ENCODE measurements at places on chromosomes 7 and 10.

DNA sequence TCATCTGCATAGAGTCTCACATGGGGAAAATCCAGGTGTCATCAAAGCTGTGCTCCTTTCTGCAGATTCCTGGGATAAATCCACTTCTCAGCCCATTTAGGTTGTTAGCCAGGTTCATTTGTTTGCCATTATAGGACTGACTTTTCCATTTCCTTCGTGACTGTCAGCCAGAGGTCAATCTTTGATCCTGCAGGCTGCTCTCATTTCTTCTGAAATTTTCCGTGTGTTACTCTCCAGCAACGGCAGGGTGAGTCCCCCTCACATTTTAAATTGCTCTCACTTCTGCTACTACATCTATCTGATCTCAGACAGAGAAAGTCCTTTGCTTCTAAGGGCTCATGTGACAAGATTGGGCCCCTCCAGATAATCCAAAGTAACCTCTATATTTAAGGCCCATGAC, 150.7 kb upstream of the BET1 start:
- DNase-seq, result no peak

GRCh38 chr10:116779076-116779687, 36.8 kb upstream of the HSPA12A start:
- no peak for DNase-seq

DNA sequence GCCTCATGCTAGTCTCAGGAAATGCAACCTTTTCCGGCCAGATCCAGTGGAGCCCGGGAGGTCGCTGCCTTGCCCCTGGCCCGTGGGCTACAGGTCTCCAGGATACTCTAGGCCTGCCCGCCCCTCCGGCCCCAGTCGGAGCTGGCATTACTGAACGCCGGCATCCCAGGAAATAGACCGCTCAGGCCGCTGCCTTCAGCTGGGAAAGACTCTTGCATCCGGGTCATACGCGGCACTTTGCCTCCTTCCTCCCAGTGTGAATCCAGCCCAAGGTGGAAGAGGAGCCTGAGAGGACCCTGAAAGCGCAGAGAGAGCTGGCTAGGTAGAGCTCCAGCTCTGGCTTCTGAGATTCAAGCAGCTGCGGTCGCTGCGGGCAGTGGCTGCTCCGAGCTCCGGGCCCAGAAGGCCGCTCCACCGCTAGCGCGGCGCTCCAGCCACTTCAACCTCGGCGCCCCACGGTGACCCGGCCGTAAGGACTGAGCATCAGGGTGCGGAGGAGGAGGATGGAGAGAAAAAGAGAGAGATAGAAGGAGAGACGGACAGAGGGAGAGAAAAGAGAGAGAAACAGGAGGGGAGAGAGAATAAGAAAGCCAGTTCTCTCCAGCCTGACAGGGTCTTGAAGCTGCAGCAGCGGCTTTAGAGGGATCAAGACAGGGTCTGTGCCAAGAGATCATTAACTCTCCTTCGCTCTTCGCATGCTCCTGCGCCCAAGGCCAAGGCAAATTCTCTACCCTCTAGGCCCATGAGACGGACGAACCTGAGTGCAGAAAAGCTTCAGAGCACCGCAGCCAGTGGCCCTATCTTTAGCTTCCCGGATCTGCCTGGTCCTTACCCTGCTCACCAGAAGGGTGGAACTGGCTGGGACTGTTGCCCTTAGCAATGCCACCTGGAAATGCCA, 1.8 kb upstream of the HOXA10 start:
- DNase-seq, result no peak

GRCh38 chr7:149772956-149773434, 393 bp downstream of the ZNF467 start:
- no peak for DNase-seq

- DNase-seq, result no peak
Measured at GRCh38 chr7:48563334-48563733, 361.0 kb upstream of the CDC14C start.

GRCh38 chr10:4652111-4653010, 173.6 kb upstream of the AKR1E2 start:
- DNase-seq, result no peak

DNA sequence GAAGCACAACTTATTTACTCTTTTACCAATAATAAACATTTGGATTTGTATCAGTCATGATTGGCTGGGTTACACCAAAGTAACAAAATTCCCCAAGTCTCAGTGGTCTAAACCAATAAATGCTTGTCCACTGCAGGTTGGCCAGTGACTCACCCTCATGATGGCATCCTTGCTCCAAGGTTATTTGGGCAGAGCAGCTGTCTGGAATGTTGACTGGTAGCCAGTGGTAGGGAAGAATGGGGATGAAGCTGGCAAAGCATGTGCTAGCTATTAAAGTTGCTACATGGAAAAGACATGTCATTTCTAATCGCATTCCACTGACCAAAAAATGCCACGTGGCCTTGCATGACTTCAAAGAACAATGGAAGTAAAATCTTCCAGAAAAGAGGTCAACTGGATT, 1168.7 kb upstream of the CELF2 start:
- no peak for DNase-seq

DNA sequence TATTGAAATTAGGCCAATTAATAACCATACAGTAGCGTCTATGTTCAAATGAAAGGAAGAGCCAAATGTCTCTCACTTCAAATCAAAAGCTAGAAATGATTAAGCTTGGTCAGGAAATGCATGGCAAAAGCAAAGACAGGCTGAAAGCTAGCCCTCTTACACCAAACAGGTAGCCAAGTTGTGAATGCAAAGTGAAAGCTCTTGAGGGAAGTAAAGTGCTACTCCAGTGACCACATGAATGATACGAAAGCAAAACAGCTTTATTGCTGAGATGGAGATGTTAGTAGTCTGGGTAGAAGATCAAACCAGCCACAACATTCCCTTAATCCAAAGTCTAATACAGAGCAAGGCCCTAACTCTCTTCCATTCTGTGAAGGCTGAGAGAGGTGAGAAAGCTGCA, 123.8 kb downstream of the TEX36 start:
- DNase-seq, result no peak

DNA sequence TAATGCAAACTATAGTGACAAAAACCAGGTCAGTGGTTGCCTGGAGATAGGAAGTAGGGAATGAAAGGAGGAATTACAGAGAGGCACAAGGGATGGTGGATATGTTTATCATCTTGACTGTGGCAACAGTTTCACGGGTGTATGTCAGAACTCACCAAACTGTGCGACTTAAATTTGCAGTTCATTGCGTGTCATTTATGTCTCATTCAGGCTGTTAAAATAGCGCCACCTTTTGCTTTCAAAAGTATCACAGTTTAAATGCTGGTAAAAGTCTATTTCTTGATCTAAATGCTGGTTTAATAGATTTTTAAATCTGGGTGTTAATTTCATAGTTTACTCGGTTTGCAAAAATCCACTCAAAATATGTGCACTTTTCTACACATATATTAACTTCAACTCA, 51.0 kb downstream of the PTTG1IP2 start:
- no peak for DNase-seq

DNA sequence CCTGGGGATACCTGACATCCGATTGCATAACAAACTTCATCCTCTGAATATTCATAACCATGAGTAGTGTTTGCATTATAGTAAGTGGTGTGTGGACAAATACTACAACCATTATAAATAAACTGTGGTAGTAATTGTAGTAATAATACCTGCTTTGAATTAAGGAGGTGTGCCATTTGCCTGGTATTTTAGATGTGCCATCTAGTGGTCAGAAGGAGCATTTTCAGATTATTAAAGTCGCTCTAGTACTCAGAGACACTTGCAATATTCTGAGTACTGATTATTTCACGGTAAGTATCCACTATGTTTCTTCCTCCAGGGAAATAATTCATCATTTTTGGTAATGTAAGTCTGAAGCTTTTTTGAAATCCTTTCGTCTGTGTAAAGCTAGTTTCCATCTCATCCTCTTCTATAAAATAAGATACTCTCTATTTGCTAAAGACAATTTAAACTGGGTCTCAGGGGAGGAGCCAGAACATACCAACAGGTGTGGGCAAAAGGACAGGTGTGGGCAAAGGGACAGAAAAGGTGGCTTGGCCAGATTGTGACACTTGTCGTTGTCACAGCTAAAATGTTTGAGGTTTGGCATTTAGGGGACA, 115.3 kb upstream of the WDR11 start:
- no peak for DNase-seq

GRCh38 chr10:109411917-109412316, 511.4 kb downstream of the XPNPEP1 start:
- no peak for DNase-seq

- DNase-seq, result no peak
Measured at GRCh38 chr7:84324136-84324630, 129.6 kb upstream of the SEMA3A start.

GRCh38 chr7:121301446-121302213, 27.2 kb upstream of the WNT16 start:
- DNase-seq, result no peak

DNA sequence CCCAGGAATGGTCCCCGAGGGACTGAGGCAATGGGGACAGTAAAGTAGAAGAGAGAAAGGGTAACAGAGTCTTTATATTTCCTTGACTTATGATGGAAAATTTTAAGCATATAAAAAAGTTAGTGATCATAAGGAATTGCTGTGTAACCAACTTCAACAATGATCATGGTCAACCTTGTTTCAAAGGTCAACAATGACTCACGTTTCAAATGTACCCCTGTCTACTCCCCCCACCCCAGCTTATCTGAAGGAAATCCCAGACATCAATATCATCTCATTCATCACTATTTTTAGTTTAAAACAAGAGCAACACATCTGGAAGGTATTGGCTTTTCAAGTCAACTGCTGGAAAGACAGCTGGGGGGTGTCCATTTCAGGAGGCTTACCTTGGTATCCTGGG, 92.9 kb downstream of the SMURF1 start:
- DNase-seq, result no peak

GRCh38 chr10:95461611-95462010, 99.6 kb downstream of the SORBS1 start:
- DNase-seq, result no peak

DNA sequence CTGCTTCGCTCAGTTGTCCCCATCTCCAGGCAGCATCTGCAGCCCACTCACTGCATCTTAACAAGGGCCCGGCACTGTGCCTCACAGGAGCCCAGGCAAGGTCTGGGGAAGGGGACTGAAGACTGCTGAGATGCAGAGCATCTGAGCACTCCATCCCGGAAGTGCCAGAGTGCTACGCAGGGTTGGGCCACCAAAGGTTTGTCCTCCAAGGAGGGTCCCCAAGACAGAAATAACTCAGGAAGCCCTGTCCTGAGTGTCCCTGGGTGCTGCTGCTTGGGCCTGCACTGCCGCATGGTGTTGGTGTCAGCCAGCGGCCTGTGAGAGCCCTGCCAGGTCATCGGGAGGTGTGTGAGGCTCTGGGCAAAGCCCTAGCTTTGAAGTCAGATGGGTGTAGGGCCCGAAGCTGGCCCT, 288.2 kb upstream of the ZMIZ1 start:
- no peak for DNase-seq

- no peak for DNase-seq
Measured at GRCh38 chr7:33928986-33929385, 23.6 kb downstream of the BMPER start.

- DNase-seq, result no peak
Measured at GRCh38 chr10:71658467-71658745, 61.2 kb downstream of the C10orf105 start.

DNA sequence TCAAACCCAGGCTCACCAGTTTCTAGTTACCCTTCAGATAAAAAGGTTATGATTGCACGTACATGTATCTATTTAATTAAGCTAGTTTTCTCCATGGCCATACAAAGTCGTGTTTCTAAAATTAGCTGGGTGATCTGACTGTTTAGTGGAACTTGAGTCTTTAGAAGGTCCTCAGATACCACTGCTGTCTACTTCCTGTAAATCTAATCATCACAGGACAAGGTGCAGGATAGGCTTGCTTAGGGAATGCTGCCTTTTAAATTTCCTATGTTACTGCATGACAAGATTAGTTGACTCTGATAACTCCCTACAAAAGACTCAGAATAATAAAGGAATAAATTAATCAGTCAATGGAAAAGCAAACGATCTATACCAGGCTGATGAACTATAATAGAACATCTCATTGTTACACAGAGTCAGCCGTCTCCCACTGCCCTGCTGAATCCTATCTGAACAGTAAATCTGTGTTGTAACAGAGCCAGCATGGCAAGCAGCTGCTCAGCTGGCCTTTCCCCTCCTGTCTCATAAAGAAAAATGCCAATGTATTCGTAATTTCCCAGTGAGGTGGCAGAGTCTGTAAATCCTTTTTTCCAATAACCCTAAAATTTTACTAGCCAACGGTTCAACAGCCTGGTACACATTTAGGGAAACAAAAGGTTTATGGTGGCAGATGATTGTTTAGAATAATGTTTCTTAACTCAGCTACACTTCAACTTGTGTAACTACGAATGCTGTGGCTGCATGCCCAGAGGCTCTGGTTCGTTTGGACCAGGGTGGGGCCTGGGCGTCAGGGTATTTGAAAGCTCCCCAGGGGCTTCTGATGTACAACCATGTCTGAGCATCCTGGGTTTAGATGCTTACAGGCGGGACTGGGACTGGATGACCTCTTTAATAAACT, 318.0 kb downstream of the PAXIP1 start:
- no peak for DNase-seq

GRCh38 chr7:80517282-80517747, 5.5 kb upstream of the GNAT3 start:
- no peak for DNase-seq

DNA sequence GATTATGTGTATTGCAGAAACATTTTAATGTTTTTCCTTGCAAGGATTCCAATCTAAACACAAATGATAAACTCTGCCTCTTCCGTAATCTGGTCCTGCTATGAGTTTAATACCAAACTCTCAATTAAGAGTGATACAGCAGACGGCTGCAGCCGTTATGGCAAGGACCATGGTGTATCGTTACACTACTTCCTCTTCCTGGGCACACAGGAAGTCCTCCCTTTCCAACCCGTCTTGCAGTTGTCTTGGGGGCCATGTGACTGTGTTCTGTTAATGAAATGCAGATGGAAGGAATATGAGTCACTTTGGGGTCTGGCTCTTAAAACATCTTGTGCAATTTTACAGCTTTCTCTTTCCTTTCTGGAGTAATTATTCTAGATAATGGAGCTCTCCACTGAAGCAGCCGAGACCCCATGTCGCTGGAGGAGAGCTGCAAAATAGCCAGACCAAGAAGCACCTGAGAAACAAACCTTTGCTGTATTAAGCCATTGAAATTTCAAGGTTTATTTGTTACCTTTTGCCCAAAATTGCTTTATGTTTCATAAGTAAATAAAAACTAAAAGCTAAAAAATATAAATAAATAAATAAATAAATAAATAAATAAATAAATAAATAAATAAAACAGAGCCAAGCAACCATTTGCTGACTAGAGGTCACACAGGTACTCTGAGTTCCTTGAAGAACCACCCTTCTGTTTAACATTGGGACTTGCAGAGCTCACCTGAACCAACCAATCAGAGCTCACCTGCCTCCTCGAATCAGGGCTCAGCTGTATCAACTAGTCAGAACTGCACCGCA, 74.7 kb downstream of the FRMPD2 start:
- DNase-seq, result no peak

DNA sequence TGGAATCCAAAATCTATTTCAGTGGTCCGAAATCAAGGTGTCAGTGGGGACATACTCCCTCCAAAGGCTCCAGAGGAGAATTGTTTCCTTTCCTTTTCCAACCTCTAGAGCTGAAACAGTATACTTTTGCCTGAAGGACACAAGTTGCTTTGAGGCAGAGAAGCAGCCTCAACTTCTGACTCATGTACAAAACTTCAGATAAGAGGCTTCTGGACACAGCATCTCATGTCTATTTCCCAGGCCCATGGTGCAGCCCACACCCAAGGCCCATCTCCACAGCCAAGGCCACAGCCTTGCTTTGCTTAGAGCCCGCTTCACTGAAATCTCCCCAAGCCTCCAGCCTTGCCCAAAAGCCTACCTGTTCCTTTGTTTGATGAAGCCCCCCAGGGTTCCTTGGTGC, 68.9 kb downstream of the ZNF467 start:
- DNase-seq, result no peak
